ENCODE measurements at places on chromosomes 1 and 21.
A peak's percentile ranks its signal among the peaks of the same experiment; 100 is the strongest.

GRCh38 chr21:14771593-14771992 is 225.5 kb upstream of the SAMSN1 start:
- DNase-seq = no peak

DNA sequence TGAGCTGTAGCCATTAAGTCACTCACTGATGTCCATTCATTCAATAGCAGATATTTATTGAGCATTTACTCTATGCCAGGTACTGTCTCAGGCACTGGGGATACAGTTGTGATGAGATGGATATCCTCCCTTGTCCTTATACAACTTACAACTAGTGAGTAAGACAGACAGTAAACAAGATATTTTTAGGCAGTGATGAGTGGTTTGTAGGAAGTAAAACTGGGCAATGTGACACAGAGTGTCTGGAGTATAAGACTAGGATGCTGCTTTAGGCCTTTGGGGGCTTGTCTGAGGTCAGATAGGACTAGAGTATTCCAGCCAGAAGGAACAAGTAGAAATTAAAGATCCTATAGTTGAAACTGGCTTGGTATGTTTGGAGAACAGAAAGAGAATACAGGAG is 41.4 kb downstream of the NOS1AP start:
- no peak for DNase-seq

GRCh38 chr1:52139817-52140540 is 1.9 kb upstream of the ZFYVE9 start:
- no peak for DNase-seq

DNA sequence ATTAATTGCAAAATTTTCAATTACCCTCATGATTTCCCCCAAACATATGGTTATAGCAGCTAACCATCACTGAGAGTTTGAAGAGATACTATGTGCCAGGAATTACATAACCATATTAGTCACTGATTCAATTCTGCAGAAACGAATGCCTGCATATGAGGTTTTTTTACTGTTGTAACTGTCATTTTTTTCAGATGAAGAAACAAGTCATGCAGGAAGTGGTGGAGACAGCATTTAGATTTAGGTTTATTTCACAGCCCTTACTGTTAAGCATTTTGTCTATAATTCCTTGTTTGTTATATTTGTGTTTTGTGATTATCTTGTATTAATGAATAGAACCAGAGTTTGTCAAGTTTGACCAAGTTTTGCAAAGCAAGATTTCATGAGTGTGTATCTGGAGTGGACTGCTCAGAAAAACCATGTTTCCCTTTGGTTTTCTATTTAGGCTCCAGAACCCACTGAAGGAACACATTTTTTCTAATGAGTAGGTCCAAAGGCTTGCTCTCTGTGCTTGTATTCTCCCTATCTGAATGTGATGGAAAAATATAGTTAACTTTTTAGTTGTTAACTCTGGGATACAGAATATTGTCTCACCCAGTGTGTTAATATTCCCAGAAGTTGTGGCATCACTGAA is 308.5 kb upstream of the ADAMTS5 start:
- DNase-seq = peak; percentile 15

GRCh38 chr21:34733852-34734251 is 65.1 kb downstream of the CLIC6 start:
- no peak for DNase-seq

- DNase-seq = no peak
These were observed 29.3 kb downstream of the C1orf141 start for GRCh38 chr1:67105508-67105907.

DNA sequence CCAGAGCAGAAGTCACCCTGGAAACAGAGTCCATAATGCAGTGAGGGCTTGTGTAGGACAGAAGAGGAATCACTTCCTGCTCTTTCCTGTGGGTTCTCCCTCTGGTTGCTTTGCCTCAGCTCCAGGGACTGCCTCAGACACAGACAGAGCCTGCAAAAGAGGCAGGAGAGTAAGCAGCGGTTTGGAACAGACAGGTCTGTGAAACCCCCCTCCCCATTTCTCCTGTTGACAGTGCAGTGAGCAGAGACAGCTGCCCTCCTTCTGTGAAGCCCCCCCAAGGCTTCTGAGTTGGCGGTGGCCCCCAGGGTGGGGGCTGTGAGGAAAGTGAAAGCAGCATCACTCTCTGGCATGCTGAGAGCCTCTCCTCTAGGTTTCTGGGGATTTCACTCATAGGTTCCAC is 53.0 kb downstream of the MAB21L3 start:
- no peak for DNase-seq

DNA sequence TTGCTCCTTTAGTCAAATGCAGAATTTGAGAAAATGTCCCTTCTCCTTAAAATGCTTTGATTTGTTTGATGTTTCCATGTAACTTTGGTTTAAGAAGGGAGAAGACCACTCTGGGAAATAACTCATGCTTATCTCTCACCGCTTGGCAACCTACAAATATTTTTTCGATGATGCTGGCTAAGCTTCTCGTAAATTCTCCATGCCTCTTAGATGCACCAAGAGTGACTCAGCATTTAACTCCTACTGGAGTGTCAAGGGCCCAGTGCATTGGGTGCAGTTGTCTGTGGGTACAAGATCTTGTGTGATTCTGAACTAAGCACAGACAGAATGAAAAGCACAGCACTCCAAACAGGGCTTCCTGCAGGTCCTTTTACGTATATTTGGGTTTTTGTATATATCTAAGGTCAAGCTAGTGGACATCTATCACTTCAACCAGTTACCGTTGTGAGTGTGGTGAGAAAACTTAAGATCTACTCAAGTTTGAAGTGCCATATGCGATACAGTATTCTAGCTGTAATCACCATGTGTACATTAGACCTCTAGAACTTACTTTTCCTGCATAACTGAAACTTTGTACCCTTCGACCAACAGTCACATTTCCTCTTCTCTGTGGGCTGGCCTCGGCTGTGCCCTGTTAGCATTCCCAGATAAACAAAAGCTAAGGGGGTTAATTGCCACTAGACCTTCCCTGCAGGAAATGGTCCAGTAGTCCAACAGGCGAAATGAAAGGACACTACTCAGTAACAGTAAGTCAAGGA is 55.8 kb downstream of the COL18A1 start:
- DNase-seq = no peak

DNA sequence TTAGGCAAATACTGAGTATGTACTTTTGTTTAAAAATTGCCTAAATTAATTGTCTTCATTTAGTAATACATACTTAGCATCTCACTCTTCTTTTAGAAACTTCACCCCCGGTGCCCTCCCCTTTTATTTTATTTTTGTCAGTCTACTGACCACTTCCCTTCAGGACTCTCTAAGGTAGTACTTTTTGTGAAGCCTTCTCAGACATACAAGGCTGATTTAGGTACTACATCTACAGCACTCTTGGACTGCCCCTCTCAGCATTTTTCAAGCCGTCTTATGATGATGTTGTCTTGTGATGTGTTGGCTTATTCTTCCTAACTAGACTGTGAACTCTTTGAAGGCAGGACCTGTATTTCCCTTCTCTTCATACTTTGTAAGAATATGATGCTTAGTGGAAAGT is 24.7 kb downstream of the RPS6KC1 start:
- DNase-seq = no peak

GRCh38 chr1:170316270-170316669 is 170.5 kb downstream of the NTMT2 start:
- no peak for DNase-seq

- no peak for DNase-seq
These were observed 534.5 kb downstream of the PTPRC start for GRCh38 chr1:199173356-199173755.

DNA sequence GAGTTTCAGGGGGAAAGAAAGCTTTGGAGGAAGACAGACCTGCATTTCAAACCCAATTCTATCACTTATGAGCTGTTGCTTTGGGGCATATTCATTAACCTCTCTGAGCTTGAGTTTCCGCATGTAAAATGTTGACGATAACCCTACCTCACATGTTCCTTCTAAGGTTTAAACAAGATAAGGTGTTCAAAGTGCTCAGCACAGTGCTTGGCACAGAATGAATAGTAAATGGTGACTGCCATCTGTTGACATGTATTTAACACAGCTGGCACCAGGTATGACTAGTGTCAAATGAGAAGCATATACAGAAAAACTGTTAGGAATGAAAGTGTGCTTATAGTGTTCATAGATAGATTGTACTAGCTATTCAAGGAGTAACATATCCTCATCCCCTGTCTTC is 155.5 kb downstream of the PTGER3 start:
- no peak for DNase-seq

GRCh38 chr1:47514229-47514628 is 76.4 kb downstream of the FOXD2 start:
- no peak for DNase-seq

GRCh38 chr1:224703702-224704101 is 87.6 kb downstream of the CNIH3 start:
- no peak for DNase-seq

- DNase-seq = peak; percentile 15
These were observed 6.8 kb upstream of the KIF17 start for GRCh38 chr1:20724364-20725188.

DNA sequence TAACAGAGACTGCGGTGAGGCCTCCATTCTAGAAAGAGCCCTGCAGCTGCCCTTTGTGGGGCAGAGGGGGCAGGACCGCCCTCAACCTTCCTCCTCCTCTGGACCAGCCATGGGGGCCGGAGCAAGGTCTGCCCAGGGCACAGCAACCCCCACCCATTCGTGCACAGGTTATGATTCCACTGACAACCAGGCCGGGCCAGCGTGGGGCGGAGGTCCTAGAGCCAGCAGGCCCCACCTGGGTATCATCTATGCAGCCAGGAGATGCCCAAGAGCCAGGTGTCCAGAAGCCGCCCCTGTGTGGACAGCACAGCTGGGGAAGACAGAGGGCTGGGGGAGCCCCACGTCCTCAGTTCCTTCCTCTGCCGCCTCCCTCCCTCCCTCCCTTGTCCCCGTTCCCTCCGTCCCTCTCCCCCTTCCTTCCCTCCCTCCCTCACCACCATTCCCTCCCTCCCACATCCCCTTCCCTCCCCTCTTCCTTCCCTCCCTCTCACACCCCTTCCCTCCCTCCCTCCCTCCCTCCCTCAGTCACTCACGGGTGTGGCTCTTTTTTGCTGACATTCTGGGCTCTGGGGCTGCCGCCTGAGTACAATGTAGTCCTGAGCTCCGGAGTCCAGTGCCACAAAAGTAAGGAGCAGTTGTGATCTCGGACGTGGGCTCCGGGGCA is 12.3 kb downstream of the RNF223 start:
- no peak for DNase-seq

- DNase-seq = no peak
These were observed 120.3 kb upstream of the C8B start for GRCh38 chr1:57086154-57086553.

DNA sequence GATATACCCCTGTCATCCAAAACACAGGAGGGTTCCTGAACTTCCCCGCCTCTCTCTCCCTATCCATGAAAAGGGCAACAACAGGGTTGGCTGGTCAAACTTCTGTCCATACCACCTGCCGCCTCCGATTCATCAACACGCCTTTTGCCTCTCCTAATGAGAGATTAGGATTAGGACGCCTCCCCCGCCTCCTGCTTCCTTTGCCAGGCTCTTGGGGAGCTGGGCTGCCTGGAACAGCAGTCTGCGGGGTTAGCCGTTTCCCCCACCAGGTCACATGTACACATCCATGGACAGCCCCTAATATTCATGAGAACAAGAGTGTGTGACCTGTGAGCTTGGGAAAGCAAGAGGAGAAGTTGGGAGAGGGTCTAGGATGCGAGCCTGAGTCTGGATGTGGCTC is 2.3 kb upstream of the OPTC start:
- DNase-seq = no peak

DNA sequence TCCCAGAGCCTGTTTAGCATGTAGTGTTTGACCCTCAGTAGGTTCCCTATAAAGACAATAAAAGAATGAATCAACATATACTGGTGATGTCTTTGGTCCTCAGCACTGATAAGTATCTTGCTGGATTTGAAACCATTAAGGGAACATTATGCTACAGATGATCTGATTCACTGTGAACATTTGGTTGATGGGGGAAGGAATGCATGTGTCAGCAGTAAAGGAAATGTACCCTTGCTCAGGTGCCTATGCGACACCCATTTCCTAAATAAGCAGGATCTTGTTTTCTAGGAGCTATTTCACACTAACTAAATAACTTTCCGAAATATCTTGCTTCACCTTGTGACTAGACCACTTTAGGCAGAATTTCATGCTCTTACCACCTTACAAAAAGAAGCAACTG is 13.0 kb downstream of the TEX38 start:
- no peak for DNase-seq

- no peak for DNase-seq
These were observed 685.7 kb downstream of the ADGRL2 start for GRCh38 chr1:82486468-82486867.

- DNase-seq = no peak
These were observed 535.4 kb downstream of the SMYD3 start for GRCh38 chr1:245971711-245972085.

DNA sequence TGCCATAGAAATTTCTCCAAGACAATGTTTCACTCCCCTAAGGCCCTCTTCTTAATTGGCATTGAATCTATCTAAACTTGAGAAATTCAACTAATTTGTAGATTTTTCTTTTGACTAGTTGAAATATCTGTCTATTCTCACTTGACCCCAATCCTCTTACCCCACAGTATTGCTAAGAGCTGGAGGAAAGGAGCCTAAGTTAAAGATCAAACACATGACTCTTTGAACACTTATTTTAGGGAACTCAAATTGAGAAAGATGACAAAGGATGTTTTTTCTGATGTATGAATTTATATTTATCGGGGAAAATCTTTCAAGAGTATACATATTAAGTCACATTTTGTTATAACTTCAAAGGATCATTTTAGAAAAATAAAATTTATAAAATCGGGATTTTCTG is 3.6 kb downstream of the MR1 start:
- DNase-seq = no peak
